ENCODE measurements at places on chromosomes 4 and X.

GRCh38 chrX:40244980-40245379 is 147.2 kb upstream of the BCOR start:
- no peak for DNase-seq

DNA sequence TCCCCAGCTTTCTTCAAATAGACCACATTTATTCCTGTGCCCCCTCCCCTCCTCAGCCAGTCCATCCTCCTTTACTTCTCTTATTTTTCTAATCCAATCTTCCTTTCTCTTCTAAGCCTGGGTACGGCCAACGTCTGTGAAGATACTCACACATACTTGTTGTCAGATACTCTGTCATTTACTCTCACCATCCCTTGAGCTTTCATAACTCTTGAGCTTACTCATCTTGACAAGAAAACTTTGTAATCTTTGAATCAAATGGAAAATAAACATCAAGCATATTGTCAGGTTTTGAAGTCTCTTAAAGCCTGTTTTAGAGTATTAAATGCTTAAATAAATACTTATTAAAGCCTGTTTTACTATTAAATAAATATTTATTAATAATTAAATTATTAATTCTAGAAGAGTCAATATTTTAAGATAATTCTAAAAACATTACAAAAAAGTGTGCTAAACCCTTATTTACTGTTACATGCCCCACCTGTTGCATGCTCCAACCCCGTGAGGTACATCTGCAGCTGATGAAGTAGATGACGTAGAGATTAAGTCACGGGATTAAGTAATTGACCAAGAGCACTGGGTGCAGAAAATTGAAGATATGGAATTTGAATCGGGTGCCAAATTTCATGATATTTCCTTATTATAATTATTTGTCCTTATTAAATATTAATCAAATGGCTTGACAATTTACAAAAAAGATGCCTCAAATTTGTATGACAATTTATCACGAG is 1.5 kb upstream of the TRIML2 start:
- peak; percentile 62 for DNase-seq

DNA sequence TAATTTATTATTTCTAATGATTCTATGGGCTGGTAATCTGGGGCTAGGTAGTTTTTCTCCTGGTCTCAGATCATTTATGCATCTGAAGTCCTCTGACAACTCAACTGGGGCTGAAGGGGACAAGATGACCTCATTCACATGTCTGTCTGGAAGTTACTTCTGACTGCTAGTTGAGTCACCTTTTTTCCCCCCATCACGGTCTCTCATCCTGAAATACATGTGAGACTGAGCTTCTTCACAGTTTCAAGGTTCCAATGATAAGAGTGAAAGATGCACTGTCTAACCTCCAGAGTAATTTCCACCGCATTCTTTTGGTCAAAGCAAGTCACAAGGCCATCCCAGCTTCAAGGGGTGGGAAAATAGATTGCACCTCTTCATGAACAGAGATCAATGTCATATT is 356.7 kb upstream of the RPS6KA3 start:
- DNase-seq = peak; percentile 56

DNA sequence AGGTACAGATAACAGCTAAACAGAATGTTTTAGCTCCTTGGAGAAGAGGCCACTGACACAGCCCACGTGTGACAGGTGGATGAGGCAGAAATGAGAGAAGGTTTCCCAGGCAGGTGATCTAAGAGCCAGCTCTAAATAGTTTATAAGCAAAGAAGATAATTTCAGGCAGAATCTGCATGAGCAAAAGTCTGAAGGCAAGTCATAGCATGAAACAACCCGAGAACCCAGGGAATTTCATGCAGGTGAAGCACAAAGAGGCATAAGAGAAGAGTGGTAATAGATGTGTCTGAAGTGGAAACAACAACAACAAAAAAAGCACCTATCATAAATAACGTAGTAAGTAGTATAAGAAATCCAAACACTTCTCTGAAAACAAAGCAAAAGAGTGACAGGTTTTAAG is 275.8 kb upstream of the CPEB2 start:
- DNase-seq = peak; percentile 95

- peak; percentile 31 for DNase-seq
These were observed 100.3 kb upstream of the GUCY1A1 start for GRCh38 chr4:155566354-155566753.

- DNase-seq = no peak
These were observed 367.6 kb downstream of the GPM6A start for GRCh38 chr4:175444512-175444911.

GRCh38 chr4:187484186-187484585 is 511.4 kb upstream of the ZFP42 start:
- no peak for DNase-seq

GRCh38 chr4:105679186-105679585 is 29.3 kb downstream of the INTS12 start:
- peak; percentile 57 for DNase-seq

GRCh38 chr4:189177130-189177529 is 763.5 kb upstream of the FRG1 start:
- peak; percentile 61 for DNase-seq

- DNase-seq = no peak
These were observed 55.5 kb upstream of the SMIM10 start for GRCh38 chrX:134935276-134935675.

GRCh38 chrX:154900323-154900722 is 14.2 kb downstream of the F8A1 start:
- DNase-seq = no peak

- DNase-seq = no peak
These were observed 273.2 kb upstream of the EMCN start for GRCh38 chr4:100790836-100791615.

GRCh38 chr4:151035328-151035727 is 20.2 kb upstream of the LRBA start:
- DNase-seq = peak; percentile 67

DNA sequence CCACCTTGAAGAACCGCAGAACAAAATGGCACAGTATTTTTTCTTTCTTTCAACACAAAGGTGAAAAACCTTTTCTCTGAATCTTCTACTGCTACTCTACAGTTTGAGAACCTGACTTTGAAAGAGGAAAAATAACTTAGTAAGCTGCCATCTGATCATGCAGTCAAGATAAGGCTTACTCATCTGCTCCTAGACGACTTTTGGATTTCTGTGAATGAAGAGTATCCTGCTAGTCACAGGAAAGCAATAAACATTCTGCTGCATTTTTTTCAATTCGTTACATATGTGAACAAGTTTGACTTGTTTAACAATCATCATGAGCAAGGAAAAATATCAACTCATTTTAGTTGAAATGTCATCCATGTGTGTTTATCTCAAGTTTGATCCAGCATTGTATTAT is 25.2 kb downstream of the TIGD2 start:
- peak; percentile 79 for DNase-seq

- no peak for DNase-seq
These were observed 124.1 kb upstream of the MAB21L2 start for GRCh38 chr4:150457802-150458201.

GRCh38 chrX:41265615-41266014 is 68.3 kb upstream of the DDX3X start:
- no peak for DNase-seq

DNA sequence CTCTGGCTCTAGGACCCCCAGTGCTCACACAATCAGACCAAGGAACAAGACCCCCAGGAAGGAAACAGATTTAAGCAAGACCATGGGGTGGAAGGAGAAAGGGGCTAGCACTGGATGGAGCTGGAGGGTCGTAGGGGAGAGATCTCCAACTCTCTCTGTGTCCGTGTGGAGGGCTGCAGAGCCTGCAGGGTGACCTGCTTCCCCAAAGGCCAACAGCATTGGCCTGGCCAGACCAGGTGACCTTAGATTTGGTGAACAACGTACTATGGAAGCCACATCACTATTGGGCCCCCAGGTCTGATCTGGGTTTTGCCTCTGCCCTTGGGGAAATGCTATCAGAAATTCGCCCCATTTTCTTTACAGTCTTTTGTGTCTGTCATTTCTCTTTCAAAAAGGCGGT is 26.0 kb downstream of the NLGN3 start:
- DNase-seq = no peak

DNA sequence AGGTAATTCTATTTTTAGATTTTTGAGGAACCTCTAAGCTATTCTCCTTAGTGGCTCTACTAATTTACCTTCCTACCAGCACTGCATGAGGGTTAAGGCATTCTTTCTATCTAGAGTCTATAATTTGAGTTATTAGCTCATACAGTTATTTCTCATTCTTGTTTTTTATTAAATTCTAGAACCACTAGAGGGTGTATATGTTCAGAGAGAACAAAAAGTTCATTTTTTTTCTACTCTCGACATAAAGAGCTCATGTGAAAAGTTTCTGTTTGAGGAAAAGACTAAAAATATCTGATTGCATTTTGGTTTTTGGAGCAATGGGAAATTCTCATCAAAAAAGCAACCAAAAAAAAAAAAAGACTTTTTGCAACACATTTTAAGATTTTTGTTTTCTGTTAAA is 57.0 kb upstream of the LRAT start:
- peak; percentile 32 for DNase-seq

GRCh38 chrX:19889582-19890342 is 2.4 kb upstream of the SH3KBP1 start:
- peak; percentile 68 for DNase-seq

DNA sequence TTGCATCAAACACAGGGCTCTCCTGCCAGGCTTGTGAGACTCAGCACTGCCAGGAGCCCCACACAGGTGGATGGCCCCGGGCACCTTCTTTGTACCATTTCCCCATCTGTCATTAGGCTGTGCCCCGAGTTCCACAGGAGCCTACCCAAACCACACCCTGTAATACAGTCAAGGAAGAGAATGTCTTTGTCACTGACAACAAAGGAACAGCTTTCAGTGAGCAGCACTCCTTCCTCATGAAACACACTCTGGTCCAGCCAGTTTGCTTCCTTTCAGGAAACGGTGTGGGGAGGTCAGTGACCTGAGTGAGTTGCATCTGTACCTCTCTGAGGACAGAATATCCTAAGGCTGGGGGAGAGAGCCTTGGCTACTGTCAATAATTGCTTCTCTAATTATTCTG is 53.7 kb downstream of the LNX1 start:
- DNase-seq = peak; percentile 33

- DNase-seq = peak; percentile 25
These were observed 802.0 kb downstream of the RPA4 start for GRCh38 chrX:97685753-97686152.

DNA sequence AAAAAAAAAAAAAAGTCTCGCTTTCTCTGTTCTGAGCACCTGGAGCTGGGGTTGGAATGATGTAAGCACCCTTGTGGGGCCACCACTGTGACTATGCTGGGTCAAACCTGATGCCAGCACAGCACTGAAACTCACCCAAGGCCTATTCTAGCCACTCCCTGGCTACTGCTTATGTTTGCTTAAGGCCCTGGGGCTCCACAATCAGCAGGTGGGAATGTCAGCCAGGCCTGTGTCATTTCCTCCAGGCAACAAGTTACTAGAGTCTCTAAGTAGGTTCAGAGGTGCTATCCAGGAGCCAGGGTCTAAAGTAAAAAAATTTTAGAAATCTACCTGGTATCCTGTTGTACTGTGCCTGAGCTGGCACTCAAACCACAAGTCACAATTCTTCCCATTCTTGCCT is 1306.8 kb downstream of the STIM2 start:
- DNase-seq = peak; percentile 85

DNA sequence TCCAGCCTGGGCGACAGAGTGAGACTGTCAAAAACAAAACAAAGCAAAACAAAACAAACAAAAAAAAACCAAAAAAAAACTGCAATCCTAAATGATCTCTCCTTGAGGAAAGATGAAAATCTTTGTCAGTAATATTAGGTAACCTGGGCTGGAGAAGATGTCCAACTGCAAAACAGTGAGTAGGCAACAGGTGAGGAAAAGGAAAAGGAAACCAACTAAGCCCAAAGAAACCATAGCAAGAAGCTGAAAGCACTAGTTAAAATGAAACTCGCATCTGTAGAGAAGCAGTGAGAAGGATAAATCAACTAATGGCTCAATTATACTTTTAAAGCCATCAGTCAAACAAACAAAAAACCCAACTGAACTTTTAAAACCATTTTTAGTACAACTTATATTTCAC is 54.2 kb downstream of the ENOX2 start:
- DNase-seq = no peak

Data from bronchial epithelial cell (primary cell).